ENCODE measurements at places on chromosomes 6 and 20.
A peak's percentile ranks its signal among the peaks of the same experiment; 100 is the strongest.

DNA sequence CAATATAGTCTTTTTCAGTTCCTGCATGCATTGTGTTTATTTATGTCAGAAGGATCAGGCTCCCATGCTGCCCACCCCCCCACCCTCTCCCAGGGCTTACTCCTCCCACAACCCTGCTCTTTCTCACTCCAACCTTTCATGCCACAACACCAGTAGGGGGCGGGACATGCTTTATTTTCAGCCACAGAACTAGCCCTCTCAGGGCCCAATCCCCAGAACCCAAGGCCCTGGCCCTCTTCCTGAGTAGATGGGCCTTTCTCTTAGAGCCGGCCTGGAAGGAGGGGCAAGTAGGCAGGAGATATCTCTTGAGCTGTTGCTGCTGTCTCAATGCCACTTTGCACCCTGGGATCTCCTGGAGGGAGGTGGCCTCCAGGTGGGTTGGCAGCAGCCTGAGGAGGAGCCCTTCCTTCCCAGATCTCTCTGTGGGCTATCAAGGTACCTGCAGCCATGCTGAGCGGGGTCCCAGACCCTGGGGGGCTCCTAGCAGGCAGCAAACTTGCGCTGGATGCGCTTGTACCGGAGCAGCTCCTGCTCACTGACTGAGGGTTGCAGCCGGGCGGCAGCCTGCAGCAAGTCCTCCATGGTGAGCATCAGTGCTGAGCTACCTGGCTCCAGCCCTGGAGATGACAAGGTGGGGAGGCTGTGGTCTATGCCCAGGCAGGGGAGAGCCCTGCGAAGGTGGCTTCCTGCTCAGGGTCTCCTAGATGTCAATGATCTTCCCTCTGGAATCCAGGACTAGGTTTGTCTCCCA lies 3.5 kb downstream of the GNMT start:
- DNase-seq = no peak

GRCh38 chr20:6562111-6562510 lies 205.4 kb upstream of the BMP2 start:
- DNase-seq = no peak

- peak; percentile 34 for DNase-seq
These were observed 56.0 kb downstream of the OTOR start for GRCh38 chr20:16803965-16804792.

GRCh38 chr20:58870293-58871014 lies 17.9 kb downstream of the GNAS start:
- no peak for DNase-seq

DNA sequence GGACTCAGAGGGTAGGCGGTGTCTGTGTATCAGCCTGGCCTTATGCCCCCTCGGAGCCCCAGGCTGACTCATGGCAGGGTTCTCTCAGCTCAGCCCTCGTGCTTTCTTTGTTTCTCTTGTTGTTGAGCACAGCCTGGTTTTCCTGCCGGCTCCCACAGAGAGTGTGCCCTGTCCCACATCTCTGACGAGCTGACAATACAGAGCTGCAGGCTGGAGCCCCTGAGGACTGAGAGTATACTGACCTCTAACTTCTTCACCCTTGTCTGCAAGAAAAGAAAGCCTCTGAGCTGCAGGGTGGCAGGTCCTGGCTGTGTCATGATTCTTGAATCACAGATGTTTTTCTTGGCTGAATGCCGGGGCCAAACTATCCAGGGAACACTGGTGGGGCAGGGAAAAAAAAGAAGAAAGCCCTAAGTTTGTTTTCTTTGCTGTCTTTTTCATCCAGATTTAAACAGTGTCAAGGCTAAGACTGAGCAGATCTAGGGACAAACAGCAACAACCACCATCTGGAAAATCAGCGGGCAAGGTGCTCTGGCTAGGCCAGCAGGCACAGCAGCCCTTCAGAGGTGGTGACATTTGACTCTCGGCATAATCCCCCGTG lies 63.3 kb upstream of the ZNF133 start:
- DNase-seq = no peak

GRCh38 chr6:154602708-154603107 lies 92.2 kb upstream of the CNKSR3 start:
- DNase-seq = no peak

DNA sequence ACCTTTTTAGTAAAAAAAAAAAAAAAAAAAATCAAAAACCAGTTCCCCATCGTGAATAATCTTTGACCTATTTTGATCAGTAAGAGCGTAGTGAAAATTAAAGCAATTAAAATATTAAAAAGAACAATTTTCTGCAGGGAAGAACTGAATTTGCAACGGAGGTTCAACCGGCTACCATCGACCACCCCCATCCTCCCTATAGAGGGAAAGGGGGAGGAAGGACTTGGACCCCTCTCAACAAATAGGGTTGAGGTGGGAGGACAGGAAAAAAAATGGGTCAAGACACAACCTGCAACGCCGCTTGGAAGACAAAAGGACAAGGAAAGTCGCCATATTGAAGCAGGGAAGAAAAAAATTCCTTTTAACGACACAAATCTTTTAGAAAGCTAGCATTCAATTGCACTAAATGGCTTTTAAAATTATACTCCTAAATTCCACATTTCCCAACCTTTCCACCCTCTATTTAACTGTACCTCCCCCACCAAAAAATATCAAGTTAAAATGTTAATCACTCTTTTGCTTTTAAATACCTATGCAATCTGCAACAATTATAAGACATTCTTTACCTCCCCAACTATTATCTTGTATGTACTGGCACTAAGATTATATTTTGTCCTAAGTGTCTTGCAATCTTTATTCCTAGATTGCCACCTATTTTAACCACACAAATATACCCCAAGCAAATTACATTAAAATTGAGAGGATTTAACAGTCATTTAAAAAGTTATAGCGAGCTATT lies 1.7 kb downstream of the PPP1R10 start:
- DNase-seq = peak; percentile 51

DNA sequence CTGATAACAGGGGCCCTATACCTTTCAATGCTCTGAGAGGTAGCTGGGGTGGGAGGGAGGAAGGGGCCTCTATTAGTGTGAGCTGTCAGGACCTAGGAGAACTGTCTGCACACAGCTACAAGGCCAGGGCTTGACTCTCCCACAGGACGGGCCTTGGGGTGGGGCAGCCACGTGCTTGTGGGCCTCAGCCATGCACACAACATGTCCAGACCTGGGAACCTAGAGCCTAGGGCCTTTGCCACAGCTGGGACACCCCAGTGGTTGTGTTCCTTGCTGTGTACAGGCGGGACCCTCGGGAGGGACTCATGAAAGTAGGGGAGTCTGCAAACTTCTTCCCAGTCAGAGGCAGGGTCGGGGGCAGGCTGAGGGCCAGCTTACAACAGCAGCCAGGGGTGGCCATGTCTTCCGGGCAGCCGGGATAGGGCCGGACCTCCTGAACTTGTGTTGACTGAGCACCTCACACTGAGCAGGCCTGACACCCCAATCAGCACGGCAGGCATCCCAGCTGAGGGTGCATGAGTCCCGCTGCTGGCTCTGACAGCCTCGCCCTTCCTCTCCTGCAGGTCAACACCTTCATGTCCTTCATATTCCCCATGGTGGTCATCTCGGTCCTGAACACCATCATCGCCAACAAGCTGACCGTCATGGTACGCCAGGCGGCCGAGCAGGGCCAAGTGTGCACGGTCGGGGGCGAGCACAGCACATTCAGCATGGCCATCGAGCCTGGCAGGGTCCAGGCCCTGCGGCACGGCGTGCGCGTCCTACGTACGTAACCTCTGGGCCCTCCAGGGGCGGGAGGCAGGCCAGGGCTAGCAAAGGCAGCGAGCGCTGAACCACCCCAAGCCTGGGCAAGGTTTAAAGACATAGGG lies 41.9 kb upstream of the MRGBP start:
- DNase-seq = no peak

DNA sequence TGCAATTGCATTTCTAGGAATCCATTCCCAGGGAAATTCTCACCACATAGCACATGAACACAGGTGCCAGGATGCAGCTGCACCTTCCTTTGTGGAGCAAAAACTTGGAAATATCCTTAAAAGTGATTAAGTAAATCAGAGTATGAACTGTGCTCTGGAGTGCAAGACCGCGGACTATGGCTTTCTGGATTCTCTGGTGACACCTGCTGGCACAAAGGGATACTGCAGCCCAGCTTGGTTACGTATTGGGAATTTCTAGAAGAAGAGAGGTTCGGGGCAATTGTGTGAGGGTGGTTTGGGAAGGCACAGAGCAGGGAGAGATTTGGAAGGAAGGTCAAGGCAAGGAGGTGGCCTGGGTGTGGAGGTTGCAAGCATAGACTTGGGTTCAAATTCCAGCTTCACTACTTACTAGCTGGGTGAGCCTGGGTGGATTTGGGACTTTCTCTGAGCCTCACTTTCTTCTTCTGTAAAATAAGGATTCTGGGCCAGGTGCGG lies 15.9 kb upstream of the PEDS1 start:
- no peak for DNase-seq

- DNase-seq = no peak
These were observed 90.5 kb upstream of the CCN2 start for GRCh38 chr6:132041706-132042105.

GRCh38 chr6:84086545-84087429 lies 53.2 kb downstream of the MRAP2 start:
- no peak for DNase-seq

DNA sequence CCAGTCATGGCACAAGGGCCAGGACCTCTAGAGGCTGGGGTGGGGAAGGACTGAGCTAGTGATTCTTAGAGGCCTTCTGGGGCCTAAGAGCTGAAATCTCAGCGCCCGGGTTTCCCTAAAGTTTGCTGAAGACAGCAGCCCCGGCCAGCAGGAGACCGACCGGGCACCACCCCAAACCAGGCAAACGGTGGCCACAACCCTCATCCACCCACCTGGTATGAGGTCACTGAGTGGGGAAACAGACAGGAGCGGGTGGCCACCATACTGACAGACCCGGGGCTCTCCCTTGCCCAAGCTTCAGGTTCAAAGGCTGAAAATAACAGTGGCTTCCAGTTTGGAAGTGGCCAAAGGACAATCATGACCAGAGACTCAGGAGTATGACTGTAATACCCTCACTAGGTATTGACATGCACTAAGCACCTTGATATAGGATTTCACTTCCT lies 35.0 kb upstream of the ID1 start:
- DNase-seq = no peak

GRCh38 chr20:50726955-50727791 lies 4.2 kb upstream of the PARD6B start:
- DNase-seq = no peak
